CD4-positive, alpha-beta T cell treated with Interleukin-17A for 1 hour (primary cell): ENCODE measurements at places on chromosomes 12 and 14.

- DNase-seq, result peak; percentile 49
Measured at GRCh38 chr12:153080-153746, 60.7 kb downstream of the SLC6A12 start.

DNA sequence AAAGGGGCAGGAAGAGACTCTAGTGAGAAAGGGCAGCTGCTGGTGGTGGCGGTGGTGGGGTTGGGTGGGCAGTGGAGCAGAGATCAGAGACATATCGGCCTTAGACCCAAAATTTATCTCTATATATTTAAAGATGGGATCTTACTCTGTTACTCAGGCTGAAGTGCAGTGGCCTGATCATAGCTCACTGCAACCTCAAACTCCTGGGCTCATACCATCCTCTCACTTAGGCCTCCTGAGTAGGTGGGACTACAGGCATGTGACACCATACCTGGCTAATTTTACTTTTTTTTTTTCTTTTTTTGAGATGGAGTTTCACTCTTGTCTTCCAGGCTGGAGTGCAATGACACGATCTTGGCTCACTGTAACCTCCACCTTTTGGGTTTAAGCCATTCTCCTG is 18.6 kb upstream of the ITGA5 start:
- no peak for DNase-seq

GRCh38 chr12:56248711-56249110 is 9.5 kb downstream of the ANKRD52 start:
- DNase-seq, result no peak

- DNase-seq, result no peak
Measured at GRCh38 chr14:66043921-66044320, 442.2 kb upstream of the CCDC196 start.

GRCh38 chr14:68788275-68788995 is 4.4 kb downstream of the ZFP36L1 start:
- peak; percentile 16 for DNase-seq

DNA sequence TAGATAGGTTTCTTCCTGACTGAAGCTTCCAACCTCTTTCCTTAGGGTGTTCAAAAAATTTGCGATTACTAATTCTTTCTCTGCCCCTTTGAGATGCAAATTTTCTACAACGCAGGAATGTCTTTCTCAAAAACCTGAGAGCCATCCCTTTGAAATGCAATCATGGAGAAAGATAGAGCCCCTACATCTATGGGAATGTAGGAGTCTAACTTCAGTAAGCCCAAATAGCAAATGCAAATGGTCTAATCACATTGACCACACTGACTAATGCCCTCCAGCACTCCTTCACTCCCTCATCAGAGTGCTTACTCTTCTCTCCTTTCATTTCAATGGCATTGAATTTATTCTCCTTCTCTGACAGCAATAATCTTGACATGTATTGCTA is 107.1 kb downstream of the SLC6A15 start:
- no peak for DNase-seq

- peak; percentile 51 for DNase-seq
Measured at GRCh38 chr12:104494137-104494792, 37.5 kb downstream of the CHST11 start.

DNA sequence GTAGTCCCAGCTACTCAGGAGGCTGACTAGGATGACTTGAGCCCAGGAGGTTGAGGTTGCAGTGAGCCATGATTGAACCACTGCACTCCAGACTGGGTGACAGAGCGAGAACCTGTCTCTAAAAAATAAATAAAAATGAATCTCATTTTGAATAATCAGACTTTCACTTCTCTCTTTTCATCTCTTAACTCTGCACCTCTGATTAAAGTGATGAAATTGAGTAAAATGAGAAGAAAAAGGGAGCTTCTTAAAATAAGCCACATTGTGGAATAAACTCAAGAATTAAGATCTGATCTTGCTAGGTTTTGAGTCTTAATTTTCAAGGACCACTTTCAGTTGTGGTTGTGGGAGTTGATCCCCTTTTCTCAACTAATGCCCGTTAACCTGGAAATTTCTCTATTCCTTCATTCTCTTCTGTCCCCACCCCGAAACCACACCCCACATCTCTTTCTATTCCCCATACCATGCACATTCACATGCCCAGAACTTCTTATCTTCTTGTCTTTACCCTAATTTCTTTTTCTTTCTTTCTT is 70.9 kb upstream of the ETV6 start:
- DNase-seq, result no peak

DNA sequence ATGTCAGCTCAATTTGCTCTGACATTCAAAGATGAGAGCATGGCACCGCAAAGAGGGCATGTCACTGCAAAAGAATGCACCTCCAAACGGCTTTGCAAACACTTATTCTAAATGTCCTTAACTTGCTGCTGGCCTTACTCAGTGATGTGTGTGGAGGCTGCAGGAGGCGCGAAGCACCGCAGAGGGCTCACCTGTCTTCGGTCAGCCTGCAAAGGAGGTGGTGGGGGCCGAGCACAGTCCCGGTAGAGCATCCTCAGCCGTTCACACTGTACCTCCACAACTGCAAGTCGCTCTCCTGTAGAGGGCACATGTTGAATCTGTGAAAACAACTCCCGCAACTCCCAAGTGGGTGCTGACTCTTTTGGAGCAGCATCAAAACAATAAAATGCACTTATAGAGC is 93.8 kb downstream of the TRAFD1 start:
- DNase-seq, result no peak

DNA sequence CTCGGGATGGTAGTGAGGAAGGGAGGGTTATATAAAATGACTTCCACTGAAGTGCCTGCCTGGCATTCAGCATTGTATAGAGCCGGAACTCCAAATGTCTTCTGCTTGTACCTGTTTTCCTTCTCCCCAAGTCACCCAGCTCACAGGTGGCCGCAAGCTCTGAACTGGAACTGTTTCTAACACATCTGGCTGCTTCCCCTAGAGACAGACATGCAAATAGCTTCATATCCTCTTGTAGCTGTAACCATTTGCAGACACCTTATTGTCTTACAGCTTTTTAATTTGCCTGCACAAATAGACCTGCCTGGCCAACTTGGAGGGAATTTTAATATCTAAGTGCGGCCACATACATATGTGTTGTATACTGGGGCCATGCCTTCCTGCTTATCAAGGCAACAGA is 126.0 kb downstream of the CHST11 start:
- no peak for DNase-seq

DNA sequence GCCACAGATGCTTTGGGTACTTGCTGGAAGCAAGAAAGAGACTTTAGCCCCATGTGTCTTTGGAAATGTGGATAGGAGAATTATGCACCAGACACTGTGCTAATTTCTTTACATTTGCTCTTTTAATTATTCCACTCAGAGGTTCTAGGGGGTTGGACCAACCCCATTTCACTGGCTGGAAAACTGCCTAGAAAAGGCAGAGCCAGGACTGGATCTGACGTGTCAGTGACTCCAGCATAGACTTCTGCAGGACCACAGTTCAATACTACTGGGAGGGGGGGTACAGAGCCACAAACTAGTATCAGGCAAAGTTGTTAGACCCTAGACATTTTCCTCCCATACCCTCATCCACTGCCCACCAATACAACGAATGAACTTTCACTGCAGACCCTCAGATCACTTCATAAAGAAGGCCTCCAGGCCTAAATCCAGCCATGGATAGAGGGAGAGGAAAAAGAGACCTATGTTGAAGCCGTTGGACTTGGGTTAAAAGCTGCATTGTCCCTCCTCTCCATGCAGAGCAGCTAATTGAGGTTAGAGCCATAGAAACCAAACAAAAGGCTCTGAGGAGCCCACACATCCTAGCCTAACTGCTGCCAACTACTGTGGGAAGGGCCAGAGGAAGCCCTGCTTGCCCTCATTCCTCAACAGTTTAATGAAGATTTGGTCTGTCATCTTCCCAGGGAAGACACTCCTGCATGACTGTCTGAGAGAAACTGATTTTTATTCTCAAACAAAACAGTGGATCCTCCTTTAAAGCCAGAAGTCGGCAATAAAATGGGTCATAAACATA is 68.7 kb downstream of the STON2 start:
- DNase-seq, result no peak
